MM.1S (cell line): ENCODE measurements at places on chromosomes 4 and X.

- no peaks in the 10 kb centered on the region for H3K36me3 ChIP-seq
- H3K4me1 ChIP-seq = peaks cover 9% of the 10 kb centered on the region
- no peaks in the 10 kb centered on the region for H3K27me3 ChIP-seq
- H3K4me3 ChIP-seq = no peak overlapping the region
These were observed 207.9 kb upstream of the FAT1 start for GRCh38 chr4:186931519-186931918.

DNA sequence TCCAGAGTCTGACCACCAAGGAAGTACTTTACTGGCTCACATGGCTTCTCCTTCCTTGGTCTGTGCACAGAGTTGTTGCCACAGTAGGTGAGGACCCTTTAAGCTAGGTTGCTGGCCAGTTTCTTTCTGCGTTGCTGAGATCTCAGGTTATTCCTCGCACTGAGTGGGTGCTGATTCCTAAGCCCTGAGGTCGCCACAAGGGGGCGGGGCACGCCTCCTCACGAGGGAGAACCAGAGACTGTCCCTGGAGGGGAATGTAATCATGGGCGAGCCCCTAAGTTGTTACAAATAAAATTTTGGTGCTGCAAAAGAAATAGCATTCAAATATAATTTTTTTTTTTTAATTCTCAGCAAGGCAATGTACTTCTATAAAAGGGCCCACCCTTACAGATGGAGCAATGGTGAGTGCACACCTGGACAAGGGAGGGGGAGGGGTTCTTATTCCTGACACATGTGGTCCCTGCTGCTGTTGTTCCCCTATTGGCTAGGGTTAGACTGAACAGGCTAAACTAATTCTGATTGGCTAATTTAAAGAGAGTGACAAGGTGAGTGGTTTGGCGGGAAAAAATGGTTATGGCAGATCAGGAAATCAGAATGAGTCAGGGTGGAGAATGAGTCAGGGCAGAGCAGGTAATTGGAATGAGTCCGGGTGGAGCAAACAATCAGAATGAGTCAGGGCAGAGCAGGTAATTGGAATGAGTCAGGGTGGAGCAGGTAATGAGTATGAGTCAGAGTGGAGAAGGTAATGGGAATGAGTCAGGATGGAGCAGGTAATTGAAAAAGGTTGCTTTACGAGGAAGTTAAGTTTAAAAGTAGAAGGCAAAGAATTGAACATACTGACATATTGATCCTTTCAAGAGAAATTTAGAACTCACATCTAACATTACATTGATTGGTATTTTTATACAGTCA, 107.5 kb downstream of the VSIG4 start:
- DNase-seq = no peak
- H3K27ac ChIP-seq = no peak overlapping the region
- H3K27me3 ChIP-seq = no peaks in the 10 kb centered on the region
- no peaks in the 10 kb centered on the region for H3K4me1 ChIP-seq
- no peak overlapping the region for H3K4me3 ChIP-seq
- no peaks in the 10 kb centered on the region for H3K36me3 ChIP-seq

DNA sequence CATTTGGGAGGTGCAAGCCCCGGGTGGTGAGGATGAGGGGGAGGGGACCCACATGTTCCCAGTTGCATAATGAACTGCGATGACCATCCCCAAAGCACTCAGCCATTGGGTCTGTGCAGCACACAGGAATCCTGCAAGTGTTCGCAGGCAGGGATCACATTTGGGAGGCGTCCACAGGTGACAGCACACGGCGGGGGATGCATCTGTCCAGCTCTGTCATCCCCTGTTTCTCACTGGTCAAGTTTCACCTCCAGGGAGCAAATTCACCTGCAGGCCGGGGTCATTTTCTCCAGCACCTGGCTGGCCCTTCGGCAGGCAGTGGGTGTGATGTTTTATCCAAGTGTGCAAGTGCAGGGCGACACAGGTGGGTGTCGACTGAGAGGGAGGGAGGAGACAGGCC, 33.3 kb upstream of the SORCS2 start:
- no peak for DNase-seq
- no peaks in the 10 kb centered on the region for H3K4me1 ChIP-seq
- no peaks in the 10 kb centered on the region for H3K36me3 ChIP-seq
- peaks cover 99% of the 10 kb centered on the region for H3K27me3 ChIP-seq
- H3K4me3 ChIP-seq = no peak overlapping the region
- no peak overlapping the region for H3K27ac ChIP-seq

DNA sequence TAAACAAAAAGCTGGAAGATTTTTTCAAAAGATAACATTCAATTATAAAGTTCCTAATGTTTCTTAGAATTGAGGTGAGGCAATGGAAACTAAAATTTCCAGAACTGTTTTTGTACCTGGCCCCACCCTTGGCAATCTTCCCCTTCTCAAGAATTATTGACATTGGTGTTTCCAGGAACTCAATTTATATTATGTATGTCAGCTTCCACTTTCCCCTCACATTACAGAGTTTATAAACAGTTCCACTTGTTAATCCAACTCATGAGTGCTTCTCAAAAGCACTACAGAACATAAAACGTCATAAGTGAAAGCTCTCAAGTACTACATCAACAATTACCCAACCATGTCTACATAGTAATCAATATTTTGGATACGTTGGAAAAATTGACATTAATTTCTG, 107.4 kb downstream of the FAM13A start:
- no peak overlapping the region for H3K4me3 ChIP-seq
- no peak overlapping the region for H3K27ac ChIP-seq
- no peaks in the 10 kb centered on the region for H3K36me3 ChIP-seq
- H3K4me1 ChIP-seq = peaks cover 9% of the 10 kb centered on the region; the same call in 1 of the 2 replicates
- no peak for DNase-seq

- H3K27me3 ChIP-seq = peaks cover 6% of the 10 kb centered on the region
- no peak for DNase-seq
- H3K4me3 ChIP-seq = no peak overlapping the region
- no peak overlapping the region for H3K27ac ChIP-seq
- no peaks in the 10 kb centered on the region for H3K4me1 ChIP-seq
- no peaks in the 10 kb centered on the region for H3K36me3 ChIP-seq
These were observed 6.7 kb downstream of the SHISA3 start for GRCh38 chr4:42404001-42404400.

DNA sequence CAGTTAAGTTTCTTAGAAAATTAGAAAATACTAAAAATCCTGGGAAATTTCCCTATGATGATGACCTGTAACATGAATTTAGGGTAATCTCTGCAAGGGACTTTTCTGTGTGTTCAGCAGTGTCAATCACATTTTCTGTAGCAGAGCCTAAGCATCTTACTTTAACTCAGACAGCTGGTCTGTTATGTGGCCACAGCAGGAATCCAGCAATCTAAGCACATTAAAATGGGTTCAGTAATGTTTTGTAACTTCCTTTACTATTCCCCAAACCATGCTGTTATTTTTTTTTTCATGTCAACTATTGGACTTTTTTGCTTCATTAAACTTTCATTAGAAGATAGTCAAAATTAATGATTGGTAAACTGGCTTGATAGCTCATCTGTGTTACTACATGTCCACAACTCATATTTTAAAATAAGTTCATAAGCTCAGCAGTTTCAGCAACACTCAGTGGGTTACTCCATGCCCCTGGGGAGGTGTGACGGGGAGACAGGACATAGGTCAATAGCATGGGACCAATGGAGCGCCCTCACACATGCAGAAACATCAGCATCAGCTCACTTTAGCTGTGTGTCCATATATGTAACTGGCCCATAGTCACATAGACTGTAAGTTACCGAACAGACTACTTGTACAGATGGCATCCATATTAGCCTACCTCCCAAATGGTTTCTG, 168.0 kb upstream of the PACRGL start:
- DNase-seq = no peak
- H3K4me1 ChIP-seq = no peaks in the 10 kb centered on the region

GRCh38 chrX:112512509-112512908, 167.2 kb downstream of the LHFPL1 start:
- no peak overlapping the region for H3K4me3 ChIP-seq
- H3K27me3 ChIP-seq = no peaks in the 10 kb centered on the region
- no peaks in the 10 kb centered on the region for H3K4me1 ChIP-seq
- no peak overlapping the region for H3K27ac ChIP-seq
- H3K36me3 ChIP-seq = no peaks in the 10 kb centered on the region

DNA sequence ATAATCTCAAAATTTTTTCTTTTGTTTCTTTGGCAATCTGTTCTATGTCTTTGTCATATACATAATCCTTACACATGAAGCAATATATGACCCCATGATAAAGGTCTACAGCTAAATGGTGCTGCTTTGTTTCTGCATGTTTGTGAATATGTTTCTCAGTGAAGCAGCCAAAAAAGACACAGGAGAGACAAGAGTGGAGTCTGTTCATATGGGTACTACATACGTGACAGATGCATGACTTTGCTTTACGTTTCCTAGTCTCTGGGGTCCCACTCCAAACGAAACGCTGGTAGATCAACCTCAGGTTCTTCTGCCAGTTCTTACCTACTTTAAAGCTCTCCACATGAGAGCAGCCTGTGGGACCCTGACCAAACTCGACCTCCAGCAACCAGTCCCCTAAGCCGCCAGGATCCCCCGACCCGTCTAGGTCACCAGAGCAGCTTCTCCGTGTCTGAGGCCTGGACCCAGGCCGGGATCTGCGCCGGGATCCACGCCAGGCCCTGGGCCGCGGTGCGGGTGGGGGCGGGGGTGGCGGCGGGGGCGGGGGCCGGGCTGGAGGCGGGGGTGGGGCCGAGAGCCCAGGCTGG, 1.5 kb downstream of the USP51 start:
- H3K27ac ChIP-seq = no peak overlapping the region
- DNase-seq = no peak
- no peaks in the 10 kb centered on the region for H3K27me3 ChIP-seq
- peak overlapping the region; percentile 34; the same call in 1 of the 2 replicates for H3K4me3 ChIP-seq
- no peaks in the 10 kb centered on the region for H3K36me3 ChIP-seq
- H3K4me1 ChIP-seq = peaks cover 21% of the 10 kb centered on the region

DNA sequence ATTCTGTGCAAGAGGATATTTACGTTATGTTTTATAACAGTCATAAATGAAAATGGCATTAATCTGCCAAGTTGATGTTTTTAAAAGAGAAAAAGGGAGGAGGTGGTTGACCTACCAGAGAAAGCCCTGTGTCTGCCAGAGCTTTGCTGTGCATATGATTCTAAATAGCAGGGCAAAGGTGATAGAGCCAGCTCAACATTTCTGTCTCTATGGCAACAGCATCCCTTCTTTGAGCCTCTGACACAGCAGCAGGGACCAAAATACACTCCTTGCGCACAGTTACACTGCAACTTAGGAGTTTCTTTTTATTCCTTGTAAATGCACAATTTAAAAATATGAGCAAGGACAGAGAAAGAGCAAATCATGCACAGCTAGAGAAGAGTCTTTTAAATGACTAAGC, 133.3 kb upstream of the RAI2 start:
- no peaks in the 10 kb centered on the region for H3K27me3 ChIP-seq
- DNase-seq = no peak
- H3K27ac ChIP-seq = no peak overlapping the region

DNA sequence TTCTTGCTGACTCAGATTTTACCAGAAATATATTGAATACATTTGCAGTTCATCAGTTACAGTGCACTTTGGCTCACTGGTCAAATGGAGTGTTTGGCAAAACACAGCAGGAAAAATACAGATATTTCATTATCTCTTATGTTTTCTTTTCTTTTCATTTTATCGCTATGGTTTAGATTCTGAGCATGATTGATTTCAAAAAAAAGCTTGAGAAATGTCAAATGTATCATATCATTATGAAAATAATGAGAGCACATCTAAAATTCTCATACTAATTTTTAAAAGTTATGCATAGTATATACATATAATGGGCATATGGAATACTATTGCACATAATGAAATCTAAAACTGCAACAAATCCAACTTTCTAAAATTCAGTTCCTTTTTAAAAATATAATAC, 593.8 kb upstream of the PCDH7 start:
- H3K27me3 ChIP-seq = no peaks in the 10 kb centered on the region
- H3K4me3 ChIP-seq = no peak overlapping the region
- H3K4me1 ChIP-seq = no peaks in the 10 kb centered on the region
- no peak for DNase-seq
- no peaks in the 10 kb centered on the region for H3K36me3 ChIP-seq
- no peak overlapping the region for H3K27ac ChIP-seq

DNA sequence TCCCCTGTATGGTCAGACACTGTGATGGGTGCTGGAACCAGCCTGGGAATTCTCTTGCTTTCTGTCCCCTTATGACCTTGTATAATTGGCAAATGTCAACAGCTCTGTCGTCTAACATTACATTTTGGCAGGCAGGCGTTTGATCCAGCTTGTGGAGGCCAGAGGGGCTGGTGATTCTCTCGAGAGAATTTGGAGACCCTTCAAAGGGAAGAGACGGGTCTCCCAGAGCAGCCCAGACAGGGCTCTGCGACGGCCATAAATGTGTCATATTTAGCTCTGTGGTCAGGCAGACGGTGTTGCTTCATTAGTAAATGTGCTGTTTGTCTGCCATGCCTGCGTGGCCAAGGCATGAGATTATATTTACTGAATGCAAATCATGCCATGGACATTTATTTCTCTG, 68.7 kb downstream of the SORCS2 start:
- H3K4me3 ChIP-seq = no peak overlapping the region
- peaks cover 85% of the 10 kb centered on the region for H3K27me3 ChIP-seq
- H3K36me3 ChIP-seq = no peaks in the 10 kb centered on the region
- H3K4me1 ChIP-seq = no peaks in the 10 kb centered on the region
- H3K27ac ChIP-seq = no peak overlapping the region
- no peak for DNase-seq

GRCh38 chrX:40091691-40092421, 5.9 kb downstream of the BCOR start:
- H3K36me3 ChIP-seq = no peaks in the 10 kb centered on the region
- H3K27me3 ChIP-seq = no peaks in the 10 kb centered on the region

GRCh38 chr4:602559-602942, 22.8 kb upstream of the PDE6B start:
- DNase-seq = no peak
- no peaks in the 10 kb centered on the region for H3K27me3 ChIP-seq
- H3K36me3 ChIP-seq = no peaks in the 10 kb centered on the region
- H3K4me1 ChIP-seq = no peaks in the 10 kb centered on the region
- no peak overlapping the region for H3K4me3 ChIP-seq
- no peak overlapping the region for H3K27ac ChIP-seq

DNA sequence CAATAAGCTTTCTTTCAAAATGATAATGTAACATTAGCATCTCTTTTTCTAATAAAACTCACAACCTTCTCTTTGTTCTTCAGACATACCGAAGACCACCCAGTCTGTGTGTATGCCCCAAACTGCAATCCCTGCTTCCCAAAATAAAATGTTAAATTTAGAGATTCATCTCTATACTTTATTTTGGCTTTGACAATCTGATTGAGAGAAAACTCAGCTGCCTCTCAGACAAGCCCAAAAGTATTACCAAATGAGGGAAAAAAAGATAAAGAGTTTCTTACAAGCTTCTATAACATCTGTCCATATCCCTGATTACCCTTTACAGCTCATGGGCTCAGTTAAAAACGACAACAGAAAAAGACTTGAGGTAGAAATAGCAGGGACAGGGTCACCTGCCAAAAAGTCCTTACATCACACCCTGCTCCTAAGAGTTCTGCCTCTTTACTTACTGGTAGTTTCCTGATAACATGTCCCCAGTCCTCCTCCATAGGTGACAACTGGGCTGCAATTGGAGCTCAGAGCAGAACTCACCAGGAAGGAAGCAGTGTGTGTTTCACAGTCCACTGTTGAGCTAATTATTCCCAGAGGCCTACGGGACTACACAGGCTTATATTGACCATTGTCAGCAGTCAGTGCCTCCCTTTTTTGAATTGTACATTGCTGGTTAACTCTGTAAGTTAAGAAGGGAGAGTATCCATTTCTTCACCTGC, 70.9 kb upstream of the FAM9C start:
- no peaks in the 10 kb centered on the region for H3K27me3 ChIP-seq
- no peak overlapping the region for H3K27ac ChIP-seq
- DNase-seq = no peak
- no peak overlapping the region for H3K4me3 ChIP-seq
- no peaks in the 10 kb centered on the region for H3K4me1 ChIP-seq

GRCh38 chr4:121212806-121213205, 48.7 kb upstream of the TNIP3 start:
- H3K27ac ChIP-seq = no peak overlapping the region
- H3K27me3 ChIP-seq = no peaks in the 10 kb centered on the region
- no peaks in the 10 kb centered on the region for H3K36me3 ChIP-seq
- H3K4me1 ChIP-seq = no peaks in the 10 kb centered on the region
- H3K4me3 ChIP-seq = no peak overlapping the region
